ENCODE measurements at places on chromosomes 13 and 19.

GRCh38 chr19:1752009-1752756 lies 1.1 kb upstream of the ONECUT3 start:
- no peak for DNase-seq

DNA sequence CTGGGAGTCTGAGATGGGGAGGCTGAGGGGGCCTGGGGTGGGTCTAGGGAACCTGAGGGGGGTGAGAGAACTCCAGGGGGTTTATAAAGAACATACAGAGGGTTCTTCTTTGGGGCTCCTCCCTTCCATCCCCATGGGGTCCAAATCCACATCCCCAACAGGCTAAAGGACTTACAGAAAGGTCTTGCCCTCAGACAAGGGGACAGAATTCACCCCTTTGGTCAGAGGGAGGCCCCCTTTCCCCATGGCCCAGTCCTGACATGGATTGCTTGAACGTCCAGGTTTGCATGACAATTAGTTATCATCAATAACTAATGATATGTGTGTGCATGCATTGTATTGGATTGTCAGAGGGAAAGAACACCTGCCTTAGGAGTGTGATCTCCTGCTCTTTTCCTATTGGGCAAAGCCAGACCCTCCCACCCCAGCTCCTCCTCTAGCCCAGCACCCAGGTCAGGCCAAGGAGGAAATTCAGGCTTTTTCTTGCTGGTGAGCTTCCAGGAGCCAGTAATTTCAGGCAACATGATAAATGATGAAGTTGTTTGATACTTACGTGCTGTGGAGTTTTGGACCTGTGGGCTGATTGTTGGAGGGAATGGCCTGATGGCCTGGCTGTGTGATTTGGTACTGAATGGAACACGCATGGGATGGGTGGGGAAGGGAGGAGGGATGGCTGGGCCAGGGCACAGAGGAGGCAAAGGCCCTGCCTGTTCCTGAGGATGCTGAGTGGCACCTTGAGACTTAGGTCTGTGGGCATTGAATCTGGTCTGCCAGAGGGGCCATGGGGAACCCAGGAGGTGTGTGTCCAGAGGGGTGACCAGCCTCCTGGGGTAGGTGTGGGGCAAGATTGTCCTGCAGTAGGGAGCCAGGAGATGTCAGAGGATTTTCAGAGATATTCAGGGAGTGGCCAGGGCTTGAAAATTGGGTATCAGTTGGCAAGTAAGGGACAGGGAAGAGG lies 1.1 kb downstream of the KLHL26 start:
- no peak for DNase-seq

GRCh38 chr19:51020988-51021651 lies 1.6 kb upstream of the KLK10 start:
- DNase-seq = peak; percentile 48

GRCh38 chr13:79062291-79062690 lies 343.8 kb downstream of the RBM26 start:
- no peak for DNase-seq

GRCh38 chr13:109483284-109483683 lies 303.1 kb downstream of the IRS2 start:
- DNase-seq = no peak

GRCh38 chr13:94657167-94657566 lies 55.2 kb downstream of the SOX21 start:
- DNase-seq = no peak

- no peak for DNase-seq
These were observed 2.6 kb downstream of the LENG1 start for GRCh38 chr19:54156953-54157352.

DNA sequence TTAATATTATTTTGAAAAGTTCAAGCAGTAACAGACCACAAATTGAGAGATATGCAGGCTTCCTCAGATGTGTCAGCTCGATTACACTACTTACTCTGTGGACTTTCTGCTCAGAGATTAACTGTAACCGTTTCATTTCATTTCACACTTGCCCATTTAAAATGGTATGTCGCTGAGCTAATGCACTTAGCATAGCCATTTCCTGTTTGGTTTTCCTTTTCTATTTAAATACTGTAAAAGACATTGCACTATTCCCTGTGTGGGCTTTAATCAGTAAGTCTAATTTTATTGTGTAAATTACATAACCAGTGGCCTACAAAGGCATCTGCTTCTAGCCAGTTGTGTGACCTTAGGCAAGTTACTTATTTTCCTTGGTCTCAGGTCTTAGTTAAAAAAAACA lies 237.6 kb downstream of the LACC1 start:
- DNase-seq = no peak

DNA sequence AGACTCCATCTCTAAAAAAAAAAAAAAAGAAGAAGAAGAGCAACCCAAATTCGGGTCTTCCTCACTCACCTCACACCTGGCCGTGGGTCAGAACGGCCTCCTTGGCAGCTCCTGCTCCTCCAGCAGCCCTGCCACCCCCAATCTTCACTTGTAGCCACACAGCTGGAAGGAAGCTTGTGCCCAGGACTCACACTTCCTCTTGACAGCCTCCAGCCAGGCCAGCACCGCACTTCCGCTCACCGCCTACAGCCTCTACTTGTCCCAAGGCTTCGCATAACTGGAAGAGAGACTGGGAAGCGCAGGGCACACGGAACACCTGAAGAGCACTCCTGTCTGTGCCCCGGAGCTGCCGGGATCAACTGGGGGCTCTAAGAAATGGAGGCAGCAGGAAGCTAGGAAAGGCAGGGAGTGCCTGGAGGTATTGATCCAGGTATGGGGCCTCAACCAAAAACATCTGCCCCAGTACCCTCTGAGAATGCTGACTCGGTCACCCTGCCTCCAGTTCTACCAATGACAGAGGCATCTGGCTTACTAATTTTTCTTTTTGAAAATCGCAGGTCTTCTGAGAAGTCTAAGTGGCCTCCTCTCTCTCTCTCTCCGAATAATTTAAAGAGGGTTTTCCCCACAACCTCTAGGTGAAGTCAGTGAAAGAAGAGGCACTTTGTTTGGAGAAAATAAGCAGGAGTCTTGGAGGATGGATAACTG lies 31.1 kb upstream of the ATP12A start:
- no peak for DNase-seq

DNA sequence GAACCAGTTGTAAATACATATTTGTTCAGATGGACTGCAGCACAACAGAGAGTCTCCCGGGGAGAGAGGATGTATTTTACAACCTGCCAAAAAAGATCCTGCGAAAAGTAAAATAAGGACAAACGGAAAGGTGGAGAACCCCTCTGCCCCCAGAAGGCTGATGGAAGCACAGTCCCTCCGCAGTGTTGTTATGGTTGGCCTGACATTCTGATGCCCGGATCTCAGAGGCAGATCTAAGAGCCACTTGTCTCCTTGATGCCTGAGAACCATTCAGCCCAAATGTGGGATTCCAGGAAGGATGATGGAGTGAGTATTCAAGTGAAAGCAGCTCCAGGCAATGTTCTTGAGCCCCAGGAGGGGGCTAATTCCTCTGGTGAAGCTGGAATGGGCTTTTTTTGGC lies 458.7 kb downstream of the ZNF536 start:
- DNase-seq = no peak

GRCh38 chr19:38361633-38362075 lies 12.7 kb upstream of the PSMD8 start:
- DNase-seq = peak; percentile 87

- DNase-seq = no peak
These were observed 115.4 kb downstream of the ABCC4 start for GRCh38 chr13:95185851-95186250.

DNA sequence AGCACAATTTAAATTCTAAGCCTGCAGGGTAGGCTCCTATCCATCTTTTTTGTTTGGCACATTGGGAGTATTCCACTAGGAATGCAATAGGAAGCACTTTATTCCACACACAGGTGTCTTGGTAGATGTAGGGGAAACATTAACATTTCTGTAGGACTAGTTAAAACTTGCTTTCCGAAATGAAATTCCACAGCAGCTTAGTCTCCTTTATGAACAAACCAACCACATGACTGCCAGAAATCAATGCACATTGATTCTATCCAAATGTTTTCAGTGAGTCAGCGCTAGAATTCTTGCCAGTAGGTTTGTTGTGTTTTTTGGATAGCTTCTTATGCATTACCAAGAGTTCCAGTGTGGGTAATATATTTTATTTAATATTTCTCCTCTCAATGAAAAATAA lies 207.9 kb upstream of the CSNK1A1L start:
- DNase-seq = no peak

DNA sequence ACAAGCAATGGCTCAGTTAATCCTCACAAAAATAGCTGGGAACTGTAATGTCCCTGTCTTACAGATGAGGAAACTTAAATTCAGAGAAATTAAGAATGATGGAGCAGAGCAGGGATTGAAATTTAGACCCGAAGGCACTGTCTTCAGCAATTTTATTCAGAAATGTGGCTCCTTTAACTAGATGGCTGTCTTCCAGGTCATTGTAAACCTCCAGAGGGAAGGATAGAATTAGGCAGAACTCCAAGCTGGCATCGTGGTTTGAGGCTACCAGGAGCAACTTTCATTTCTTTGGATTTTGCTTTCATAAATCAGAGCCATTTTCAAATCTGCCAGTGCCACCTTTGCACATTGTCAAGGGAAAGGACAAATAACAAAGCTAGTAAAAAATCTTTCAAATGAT lies 339.0 kb downstream of the DCT start:
- no peak for DNase-seq

DNA sequence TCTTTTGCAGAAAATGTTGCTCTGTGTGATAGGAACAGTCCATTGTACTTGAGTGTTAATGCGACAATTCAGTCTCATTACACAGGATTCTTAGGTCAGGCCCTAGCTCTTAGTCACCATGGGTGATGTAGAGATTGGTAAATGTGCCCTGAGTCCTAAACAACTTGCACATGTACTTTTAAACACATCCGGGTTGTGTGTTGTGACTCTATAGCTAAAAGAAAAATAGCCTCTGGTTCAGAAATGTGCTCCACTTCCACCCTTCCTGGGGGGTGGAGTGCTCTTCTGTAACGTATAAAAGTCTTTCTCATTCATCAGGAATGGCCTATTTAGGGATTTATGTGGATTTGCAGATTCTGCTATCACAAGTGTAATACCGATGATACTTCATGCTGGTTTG lies 5.2 kb downstream of the SPATA13 start:
- DNase-seq = no peak

DNA sequence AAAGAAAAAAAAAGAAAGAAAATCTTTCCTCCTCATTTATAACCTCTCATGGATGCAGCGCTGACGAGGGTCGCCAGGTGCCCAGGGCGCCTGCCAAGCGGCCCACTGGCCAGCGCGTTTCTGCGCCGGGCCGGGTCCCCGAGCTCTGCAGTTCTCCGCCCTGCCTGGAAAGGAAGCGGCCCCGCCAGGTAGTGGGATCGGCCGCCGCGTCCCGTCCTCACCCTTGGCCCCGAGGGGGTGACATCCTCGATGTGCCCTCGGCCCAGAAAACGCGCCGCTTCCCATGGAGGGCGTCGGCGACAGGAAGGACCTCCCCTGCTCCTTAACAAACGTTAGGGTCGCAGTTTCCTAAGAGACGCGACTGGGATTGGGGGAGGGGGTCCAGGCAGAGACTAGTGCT lies 56.9 kb downstream of the ZNF726 start:
- peak; percentile 25 for DNase-seq

DNA sequence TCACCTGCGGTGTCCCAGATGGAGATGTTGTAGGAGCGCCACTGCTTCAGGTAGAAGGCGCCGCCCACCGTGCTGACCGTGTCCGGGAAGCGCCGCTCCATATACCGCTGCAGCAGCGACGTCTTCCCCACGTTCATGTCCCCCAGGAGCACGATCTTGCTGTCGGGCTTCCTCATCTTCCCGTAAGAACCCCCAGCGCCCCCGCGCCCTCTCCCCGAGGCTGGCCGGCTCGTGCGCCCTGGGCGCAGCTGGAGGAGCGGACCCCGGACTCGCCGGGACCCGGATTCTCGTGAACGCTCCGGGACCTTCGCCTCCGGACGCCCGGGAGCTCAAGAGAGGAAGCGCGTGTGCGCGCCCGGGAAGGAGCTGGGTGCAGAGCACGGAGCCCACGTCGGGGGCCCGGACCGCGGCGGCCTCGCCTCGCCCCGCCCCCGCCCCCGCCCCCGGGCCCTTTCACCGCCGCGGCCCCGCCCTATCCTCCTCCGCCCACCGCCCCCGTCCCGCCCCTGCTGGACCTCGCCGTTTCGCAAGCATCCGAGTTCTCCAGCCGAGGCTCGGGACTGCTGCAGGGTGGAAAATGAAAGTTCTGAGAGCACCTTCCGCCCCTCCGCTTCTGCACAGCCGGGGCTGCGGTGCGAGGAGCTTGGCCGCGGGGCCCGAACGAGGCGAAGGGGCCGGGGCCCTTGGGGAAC lies at the start of gene RAB20:
RAB20 (minus strand) TSS at position 379 of the 692 bp plus-strand sequence; CDS start at position 176, 203 bp downstream.
- DNase-seq = peak; percentile 91

Data from right kidney (tissue), 9 donors.